ENCODE measurements at places on chromosomes 2 and 18. TPM values are rescaled to one million over a fixed set of nuclear protein-coding genes. Genes with fewer than 3 reads are reported as not detected.

- DNase-seq: no peak
Observed at GRCh38 chr18:54558609-54559585, 32.1 kb upstream of the DYNAP start.

GRCh38 chr2:11746807-11747459 lies 501 bp downstream of the LPIN1 start:
- DNase-seq: no peak

DNA sequence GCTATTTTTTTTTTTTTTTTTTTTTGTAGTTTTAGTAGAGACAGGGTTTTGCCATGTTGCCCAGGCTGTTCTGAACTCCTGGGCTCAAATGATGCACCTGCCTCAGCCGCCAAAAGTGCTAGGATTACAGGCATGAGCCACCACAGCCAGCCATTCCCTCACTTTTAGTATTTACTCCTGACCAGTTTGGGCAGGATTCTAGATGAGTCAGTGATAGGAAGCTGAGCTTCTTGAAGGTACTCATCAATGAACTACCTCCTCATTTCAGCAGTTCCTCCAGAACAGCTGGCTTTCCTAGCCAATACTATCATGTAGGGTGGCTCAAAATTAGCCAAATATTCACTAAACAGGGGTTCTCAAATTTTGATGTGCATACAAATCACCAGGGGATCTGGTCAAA lies 57.2 kb downstream of the CYBRD1 start:
- no peak for DNase-seq

- DNase-seq: peak; percentile 64
Observed at GRCh38 chr2:91477731-91478672, 2786.5 kb downstream of the RPIA start.

Gene DTYMK
- polyA plus RNA-seq: 23.8 TPM

DNA sequence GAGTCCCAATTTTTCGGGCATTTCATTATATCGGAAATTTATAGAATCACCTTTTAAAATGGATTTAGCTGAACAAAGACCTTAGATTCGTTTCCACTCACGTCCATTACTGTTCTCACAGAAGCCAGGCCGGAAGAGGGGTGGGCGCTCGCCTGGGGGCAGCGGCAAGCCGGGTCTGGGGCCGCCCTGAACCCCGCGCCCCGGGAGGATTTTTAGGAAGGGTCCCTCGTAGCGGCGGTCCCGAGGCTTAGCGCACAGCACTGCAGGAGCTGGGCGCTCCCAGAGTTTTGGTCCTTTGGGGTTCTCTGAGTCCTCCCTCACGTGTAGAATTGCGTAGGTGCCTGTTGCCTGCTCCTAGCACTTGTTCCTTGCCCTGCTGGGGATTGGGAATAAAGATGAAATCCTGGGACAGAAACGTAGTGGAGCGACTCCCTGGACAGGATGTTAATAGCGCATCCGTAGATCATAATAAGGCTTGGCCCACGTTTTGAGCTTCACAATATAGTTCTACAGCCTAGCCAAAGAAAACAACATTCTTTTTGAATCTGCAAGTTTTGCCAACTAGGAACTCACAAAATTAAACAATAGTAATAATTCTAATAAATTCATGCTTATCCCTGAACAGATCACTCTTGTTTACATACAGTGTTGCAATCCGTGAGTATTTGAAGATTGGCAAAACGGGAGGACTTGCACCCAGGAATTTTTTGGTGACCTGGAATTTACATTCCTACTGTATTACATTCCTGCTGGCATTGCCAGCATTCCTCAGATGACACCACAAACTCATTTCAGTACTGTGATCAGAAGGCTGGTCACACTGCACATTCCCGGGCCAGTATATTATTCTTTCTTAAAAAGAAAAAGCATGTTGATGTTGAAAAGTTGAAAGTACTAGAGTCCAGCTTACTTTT lies 875 bp downstream of the C18orf63 start:
- DNase-seq: no peak

- no peak for DNase-seq
Observed at GRCh38 chr2:73886357-73886756, 6.5 kb upstream of the ACTG2 start.

Gene SOX11
- under 0.01 TPM for polyA plus RNA-seq

DNA sequence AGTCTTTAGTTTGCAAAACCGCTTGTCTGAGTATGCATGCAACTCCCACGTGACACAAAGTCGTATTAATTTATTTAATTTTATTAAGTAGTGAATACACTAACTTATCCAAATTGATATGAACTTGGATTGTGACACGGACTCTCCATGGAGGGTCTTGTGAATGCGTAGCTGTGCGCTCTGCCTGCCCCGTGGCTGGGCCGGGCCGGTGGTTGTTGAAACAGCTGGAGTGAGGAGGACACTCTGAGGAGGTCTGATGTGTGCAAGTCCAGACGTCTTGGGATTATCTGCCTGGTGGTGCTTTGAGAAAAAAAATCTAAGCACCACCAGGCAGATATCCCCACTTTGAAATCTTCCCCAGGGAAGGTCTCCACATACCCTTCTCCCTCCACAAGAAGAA lies 41.0 kb upstream of the RBM44 start:
- no peak for DNase-seq

DNA sequence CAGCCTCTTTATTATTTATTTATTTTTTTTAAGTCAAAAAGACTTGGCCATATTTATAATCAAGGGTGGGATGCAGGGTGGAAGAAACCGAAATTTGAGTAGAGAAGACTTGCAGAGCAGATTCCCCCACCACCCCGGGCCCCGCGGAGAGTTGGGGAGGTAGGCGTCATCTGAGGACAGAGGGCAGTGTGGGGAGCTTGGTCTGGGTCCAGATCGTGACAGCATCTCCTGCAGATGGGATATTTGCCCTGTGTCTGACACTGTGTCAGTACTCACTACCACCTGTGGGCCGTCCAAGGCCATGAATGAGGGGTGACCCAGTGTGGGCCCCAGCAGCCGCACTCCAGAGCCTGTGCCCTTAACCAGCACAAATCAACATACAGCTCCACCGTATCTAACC lies 10.5 kb upstream of the PRELID3A start:
- peak; percentile 25 for DNase-seq

DNA sequence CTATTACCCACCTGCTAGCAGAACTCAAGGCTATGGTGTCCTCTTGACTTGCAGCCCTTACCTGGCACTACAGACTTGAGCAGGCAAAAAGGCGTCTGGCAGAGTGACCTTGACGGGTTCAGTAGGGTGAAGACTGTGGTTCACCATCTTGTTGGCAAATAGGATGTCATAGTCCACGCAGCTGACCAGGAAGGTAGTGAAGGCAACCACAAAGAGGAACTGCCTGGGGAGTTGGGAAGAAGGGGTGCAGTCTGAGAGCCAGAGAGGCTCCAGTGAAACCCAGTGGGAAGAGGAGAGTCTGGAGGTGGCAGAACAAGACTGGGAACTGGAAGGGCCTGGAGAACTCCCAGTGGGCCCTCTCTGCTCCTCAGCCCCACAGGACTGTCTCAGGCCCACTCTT lies 4.1 kb downstream of the ATG9A start:
- no peak for DNase-seq

Gene ARHGAP15
- 6.0 TPM for polyA plus RNA-seq

DNA sequence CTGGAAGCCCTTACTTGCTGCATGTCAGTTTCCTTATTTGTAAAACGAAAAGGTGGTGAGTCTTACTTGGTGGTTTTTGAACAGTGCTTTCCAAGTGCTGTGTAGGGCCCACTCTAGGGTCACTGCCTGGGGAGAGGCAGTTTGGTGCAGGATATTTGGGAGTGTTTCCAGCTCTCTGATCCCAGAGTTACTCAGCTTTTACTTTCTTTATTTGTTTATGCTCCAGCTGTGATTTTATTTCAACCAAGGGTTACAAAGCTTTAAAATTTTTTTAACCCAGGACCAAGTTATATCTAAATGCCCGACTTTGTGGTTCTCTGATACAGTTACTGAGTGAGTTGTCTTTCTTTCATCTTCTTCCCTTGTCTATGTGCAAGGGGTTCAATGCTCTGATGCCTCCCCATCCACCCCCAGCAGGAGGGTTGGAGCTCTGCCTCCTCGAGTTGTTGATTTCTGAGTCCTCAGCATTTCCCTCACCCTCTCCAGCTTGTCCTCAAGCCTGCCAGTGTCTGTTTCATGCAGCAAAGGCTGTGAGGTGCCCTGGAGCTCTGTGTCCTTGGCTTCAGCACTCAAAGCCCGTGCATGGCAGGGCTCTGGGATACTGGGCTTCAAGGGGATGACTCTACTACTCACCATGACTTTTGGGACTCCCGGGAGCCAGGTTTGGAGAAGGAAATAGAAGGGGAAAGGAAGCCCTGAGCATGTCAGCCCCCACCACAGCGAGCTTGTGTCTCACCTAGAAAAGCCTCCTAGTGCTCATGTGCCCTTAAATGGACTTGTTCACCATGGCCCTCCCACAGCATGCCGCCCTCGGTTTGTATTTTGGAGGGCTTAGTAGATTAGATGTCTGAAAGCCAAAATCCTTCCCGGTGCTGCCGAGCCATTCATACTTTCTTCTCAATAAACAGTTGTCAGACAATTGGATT lies 236.8 kb downstream of the SETBP1 start:
- no peak for DNase-seq

Gene DLX1
- polyA plus RNA-seq: 0.22 TPM

DNA sequence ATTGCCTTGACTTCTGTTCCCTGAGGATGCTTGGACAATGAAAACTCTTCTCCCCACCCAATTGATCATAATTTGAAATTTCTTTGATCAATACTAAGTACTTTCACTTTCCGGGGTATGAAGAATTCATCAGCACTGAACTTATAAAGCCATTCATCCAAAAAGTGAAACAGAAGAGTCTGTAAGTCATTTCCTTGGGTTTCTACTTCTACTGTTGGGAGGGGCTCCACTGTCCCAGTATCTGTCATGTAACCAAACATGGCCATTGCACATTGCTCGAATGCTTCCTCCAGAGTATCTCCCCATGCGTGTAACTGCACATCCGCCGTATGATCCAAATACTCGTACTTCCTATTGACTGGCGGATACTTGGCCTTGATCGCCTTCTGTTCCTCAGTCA lies 30.3 kb downstream of the NCL start:
- peak; percentile 9 for DNase-seq

DNA sequence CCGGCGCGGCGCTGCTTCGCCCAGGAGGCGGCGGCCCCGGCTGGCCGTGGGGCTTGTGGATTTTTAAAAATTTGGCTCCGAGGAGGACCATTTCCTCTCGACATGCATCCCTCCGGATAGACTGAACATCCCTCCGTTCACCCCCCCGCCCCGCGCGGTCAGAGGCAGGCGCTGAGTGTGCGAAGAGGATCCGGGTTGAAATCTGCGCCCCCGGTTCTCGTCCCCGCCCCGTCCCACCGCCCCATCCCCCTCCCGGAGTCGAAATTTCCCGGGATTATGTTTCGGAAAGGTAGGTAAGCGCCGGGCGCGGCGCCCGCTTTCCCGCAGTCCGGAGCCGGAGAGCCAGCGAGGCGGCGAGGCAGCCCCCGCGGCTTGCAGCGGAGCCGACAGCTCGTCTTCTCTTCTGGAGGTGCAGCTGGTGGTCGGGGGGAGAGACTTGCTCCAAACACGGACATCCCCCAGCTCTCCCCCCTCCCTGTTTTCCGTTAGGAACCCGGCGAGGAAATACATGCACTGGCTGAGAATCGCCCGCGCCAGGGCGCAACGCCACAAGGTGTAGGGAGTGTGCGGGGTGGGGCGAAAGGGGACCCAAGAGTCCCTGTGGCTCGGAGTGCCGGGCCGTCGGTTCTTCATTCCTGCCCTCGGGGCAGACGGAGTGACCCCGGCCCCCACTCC lies at the start of gene PRKCE:
Gene PRKCE (plus strand): TSS at position 261 of the 675 bp plus-strand sequence.
- DNase-seq: peak; percentile 87

Gene MC4R
- not detected for polyA plus RNA-seq

Gene PDE11A
- not detected for polyA plus RNA-seq

DNA sequence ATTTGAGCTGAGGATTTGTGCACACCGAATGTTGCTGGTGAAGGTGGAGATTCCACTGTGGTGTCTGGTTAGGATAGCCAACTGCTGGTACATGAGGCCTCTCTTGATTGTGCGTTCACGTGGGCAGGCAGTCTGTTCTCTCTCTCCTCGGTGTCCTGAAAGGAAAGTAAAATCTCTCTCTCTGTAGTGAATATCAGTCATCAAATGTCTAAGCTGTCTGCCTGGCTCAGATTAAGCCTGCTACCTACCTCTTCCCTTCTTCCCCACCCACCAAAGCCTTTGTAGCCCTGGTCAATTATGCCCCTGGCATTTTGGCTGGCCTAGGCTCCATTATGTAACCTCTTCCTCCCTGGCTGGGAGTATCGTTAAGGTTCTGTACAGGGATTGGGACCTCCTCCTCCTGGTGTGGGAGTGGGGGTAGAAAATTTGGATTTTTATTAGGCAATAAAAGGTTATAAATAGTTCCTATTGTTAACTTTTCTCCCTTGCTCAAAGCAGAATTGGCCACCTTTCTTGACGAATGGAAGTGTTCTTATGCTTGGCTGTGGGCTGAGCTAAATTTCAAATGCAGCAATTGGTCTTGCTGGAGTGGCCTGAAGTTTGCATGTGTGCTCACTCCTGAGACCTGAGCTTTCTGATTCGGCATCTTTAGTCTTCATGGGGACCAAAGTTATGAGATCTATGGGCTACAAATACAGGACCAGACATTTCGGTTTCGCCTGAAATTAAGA lies 148.8 kb downstream of the WDSUB1 start:
- DNase-seq: no peak

DNA sequence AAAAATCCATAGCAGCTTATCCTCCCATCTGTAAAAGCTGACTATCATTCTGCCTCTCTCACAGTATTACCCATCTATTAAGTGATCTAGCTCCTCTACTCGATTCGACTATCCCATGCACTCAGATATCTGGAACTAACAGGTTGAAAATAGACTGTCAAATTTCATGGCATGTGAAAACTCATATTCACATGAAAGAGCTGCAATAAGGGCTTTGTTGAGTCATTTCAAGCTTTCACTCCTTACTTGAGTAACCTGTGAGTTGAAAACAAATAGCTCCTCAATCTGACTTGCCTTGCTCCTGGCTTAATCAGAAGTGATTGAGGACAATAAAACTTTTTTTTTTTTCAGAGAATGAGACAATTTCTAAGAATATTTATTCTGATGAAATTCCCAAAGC lies 192.4 kb upstream of the ERBB4 start:
- no peak for DNase-seq

DNA sequence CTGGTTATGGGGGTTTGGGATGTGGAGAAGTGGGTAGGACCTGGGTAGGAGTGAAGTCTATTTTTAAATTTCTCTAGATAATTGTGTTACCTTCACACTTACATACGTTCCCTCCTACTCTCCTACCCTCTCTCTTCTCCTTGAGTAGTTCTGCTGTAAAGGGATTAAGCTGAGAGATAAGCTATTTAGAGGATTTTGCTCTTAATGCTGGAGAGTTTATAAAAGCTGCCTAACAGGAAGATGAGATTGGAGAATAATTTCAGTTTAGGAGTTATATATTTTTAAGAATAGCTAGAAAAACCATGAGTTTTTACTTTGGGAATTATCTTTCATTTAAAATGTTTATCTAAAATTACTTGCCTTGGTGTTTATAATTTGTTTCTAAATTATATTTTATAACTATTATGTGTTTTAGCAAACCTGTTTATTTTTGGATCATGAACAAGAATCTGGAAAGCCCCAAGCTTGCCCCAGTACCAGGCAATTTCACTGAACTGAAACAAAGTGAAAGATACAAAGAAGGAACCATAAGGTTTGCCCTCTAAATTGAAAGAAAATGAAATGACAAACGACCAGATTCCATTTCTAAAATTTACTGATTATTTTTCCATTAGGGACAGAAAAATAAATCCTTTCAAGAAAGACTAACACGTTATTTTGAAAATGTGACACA lies 101.5 kb downstream of the ZNF532 start:
- no peak for DNase-seq

- no peak for DNase-seq
Observed at GRCh38 chr2:67277450-67277849, 119.7 kb upstream of the ETAA1 start.

GRCh38 chr2:198615972-198616371 lies 811.6 kb downstream of the PLCL1 start:
- no peak for DNase-seq

Gene NEU4
- polyA plus RNA-seq: 16.3 TPM

Measured in sigmoid colon (tissue), 7 donors.